ENCODE measurements at places on chromosomes 16 and 17. TPM values are rescaled to one million over a fixed set of nuclear protein-coding genes. Genes with fewer than 3 reads are reported as not detected.

SGF29 gene
- total RNA-seq = 4.9 TPM

SLC6A4 gene
- not detected for total RNA-seq

SULT1A4 gene
- not detected for total RNA-seq

TEX19 gene
- total RNA-seq = not detected

MSLN gene
- not detected for total RNA-seq

HLF gene
- total RNA-seq = not detected

SPATA32 gene
- total RNA-seq = not detected

PIPOX gene
- 1.7 TPM for total RNA-seq

FBXL16 gene
- 0.28 TPM for total RNA-seq

HAP1 gene
- total RNA-seq = not detected

TBC1D3I gene
- total RNA-seq = not detected

ZNF276 gene
- 9.5 TPM for total RNA-seq

ZG16 gene
- not detected for total RNA-seq

CIITA gene
- total RNA-seq = not detected

ADAMTS18 gene
- under 0.01 TPM for total RNA-seq

DNAH3 gene
- not detected for total RNA-seq

CTRB2 gene
- not detected for total RNA-seq

HOXB5 gene
- not detected for total RNA-seq

HSPB9 gene
- 0.14 TPM for total RNA-seq

FOXN1 gene
- total RNA-seq = not detected

GPR179 gene
- under 0.01 TPM for total RNA-seq
